ENCODE measurements at places on chromosomes 13 and 19. TPM values are rescaled to one million over a fixed set of nuclear protein-coding genes. Genes with fewer than 3 reads are reported as not detected.

DNA sequence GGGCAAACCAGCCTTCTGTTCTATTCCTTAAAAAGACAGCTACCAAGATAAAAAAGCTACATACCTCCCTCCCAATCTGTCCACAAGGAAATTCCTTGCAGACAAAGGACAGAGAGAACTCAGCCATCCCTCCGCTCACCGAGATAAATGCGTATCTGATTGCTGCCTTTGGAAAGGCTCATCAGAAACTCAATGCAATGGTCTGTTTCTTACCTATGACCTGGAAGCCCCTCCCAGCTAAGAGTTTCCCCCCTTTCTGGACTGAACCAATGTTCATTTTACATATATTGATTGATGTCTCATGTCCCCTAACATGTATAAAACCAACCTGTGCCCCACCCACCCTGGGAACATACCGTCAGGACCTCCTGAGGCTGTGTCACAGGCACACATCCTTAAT, 11.6 kb downstream of the BTBD2 start:
- H3K4me1 ChIP-seq = no peaks in the 10 kb centered on the region
- H3K27ac ChIP-seq = no peak overlapping the region
- no peak overlapping the region for H3K4me3 ChIP-seq
- no peaks in the 10 kb centered on the region for H3K27me3 ChIP-seq

GRCh38 chr13:83414393-83414792, 467.9 kb downstream of the SLITRK1 start:
- H3K36me3 ChIP-seq = no peaks in the 10 kb centered on the region

DNA sequence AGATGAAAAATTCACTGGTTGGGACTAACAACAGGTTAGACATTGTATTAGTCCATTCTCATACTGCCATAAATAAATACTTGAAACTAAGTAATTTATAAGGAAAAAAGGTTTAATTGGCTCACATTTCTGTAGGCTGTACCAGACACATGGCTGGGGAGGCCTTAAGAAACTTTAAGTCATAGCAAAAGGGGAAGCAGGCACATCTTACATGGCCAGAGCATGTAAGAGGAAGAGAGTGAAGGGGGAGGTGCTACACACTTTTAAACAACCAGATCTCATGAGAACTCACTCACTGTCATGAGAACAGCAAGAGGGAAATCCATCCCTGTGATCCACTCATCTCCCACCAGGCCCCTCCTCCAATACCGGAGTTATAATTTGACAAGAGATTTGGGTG, 125.9 kb downstream of the SUCLA2 start:
- H3K27me3 ChIP-seq = no peaks in the 10 kb centered on the region
- no peaks in the 10 kb centered on the region for H3K4me1 ChIP-seq
- H3K27ac ChIP-seq = no peak overlapping the region
- no peak for DNase-seq
- no peak overlapping the region for H3K4me3 ChIP-seq

DNA sequence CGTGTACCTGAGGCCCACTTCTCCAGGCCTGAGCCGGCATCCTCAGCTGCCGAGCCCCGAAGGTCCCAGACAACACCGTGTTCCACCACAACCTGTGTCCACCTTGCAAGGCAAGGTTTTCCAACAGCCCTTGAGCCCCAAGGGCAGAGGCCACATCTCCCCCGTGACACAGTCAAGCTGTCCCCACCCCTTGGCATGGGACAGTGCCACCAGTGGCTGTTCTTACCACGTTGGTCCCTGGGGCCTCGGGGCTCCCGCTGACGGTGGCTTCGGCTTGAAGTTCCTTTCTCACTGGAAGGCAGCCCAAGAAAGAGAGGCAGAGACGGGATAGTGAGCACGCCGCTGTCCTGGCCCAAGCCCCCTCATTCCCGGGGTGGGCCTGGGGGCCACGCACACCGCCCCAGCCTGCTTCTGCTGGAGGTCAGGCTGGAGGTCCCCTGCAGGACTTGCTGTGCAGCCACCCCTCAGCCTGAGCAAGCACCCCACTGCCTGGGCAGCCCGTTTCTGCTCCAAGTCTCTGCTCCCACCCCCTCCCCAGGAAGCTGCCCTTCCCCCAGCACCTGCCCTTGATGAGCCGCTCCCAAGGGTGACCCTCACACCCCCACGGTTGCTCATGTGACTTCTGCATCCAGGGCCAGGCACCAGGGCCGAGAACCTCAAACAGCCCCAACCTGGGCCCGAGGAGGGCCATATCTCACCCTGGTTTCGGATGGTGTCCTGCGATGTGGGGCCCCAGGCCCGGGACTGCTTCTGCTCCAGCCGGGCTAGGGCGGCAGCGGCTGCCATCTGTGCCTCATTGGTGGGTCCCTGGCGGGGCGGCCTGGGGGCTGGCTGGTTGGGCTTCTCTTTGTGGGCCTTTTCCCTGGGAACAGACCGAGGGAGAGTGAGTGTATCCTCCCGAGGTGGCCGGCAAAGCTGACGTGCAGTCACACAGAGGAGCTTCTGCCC, 4.1 kb downstream of the UBXN6 start:
- H3K4me3 ChIP-seq = no peak overlapping the region
- peaks cover 42% of the 10 kb centered on the region for H3K36me3 ChIP-seq
- H3K27ac ChIP-seq = no peak overlapping the region
- H3K4me1 ChIP-seq = peaks cover 18% of the 10 kb centered on the region
- DNase-seq = no peak

DNA sequence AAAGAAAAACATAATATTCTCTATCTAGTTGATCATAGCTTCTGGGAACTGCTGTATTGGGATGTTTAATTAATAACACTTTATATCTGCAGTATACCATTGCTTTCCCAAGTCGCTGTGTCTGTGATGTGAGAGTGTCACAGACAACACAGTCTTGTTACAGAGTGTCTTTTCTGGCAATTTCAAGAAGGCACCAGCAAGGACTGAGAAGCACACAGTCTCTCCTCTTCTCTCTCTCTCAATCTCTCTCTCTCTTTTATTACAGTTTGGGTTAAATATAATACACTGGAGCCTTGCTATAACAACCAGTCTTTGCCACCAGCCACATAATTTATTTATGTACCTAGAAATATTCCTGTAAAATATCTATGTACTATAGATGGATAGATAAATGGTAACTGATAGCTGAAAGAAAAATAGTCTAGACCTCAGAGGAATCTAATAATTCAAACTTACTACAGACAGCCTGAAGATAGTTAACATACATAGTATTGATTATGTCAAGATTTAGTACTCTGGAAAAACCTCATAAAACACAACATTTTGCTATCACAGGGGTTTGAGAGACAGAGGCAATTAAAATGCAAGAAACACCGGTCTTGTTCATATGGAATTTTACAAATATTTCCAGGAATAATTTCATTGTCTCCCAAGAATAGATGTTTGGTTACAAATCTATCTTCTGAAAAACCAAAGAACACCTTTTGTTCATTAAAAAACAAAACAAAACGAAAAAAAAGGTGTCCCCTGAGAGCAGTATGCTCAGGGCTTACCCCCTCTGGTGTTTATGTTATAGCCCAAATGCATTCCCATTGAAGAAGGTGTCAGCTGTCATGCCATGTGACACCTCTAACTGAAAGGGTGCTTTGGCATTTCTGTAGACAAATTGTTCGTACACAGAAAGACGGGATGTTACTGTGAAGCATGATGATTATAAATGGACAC, 507.8 kb downstream of the TBC1D4 start:
- H3K36me3 ChIP-seq = no peaks in the 10 kb centered on the region
- DNase-seq = no peak
- H3K4me3 ChIP-seq = no peak overlapping the region
- no peaks in the 10 kb centered on the region for H3K27me3 ChIP-seq

DNA sequence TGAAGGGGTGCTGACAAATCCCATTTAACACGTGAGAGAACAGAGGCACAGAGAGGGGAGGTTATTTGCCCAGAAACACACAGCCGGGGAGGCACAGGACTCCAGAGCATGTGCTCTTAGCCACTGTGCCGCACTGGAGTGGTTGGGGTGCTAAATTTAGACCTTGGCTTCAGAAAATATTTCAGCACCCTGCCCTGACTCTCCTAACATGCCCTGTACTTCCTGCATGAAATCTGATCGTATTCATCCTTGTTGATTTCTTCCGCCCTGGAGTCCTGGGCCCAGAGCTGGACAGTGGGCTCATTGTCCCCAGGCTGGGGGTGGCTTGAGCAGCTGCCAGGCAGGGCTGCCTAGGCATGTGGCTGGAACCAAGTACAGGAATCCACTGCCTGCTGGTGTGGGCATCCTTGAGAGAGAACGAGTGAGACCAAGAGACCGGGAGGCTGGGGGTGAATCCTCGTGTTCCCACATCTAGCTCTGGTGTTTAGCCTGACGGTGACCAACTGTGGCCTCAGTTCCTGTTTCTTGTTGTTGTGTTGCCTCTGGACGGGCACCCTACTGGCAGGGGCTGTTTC, 5.3 kb downstream of the SLC27A1 start:
- no peak for DNase-seq
- H3K4me1 ChIP-seq = peaks cover 26% of the 10 kb centered on the region
- no peaks in the 10 kb centered on the region for H3K36me3 ChIP-seq
- peak overlapping the region; percentile 38 for H3K27ac ChIP-seq

GRCh38 chr13:38180670-38181069, 169.0 kb upstream of the UFM1 start:
- no peaks in the 10 kb centered on the region for H3K36me3 ChIP-seq
- no peak for DNase-seq
- H3K27me3 ChIP-seq = no peaks in the 10 kb centered on the region
- H3K4me3 ChIP-seq = no peak overlapping the region

DNA sequence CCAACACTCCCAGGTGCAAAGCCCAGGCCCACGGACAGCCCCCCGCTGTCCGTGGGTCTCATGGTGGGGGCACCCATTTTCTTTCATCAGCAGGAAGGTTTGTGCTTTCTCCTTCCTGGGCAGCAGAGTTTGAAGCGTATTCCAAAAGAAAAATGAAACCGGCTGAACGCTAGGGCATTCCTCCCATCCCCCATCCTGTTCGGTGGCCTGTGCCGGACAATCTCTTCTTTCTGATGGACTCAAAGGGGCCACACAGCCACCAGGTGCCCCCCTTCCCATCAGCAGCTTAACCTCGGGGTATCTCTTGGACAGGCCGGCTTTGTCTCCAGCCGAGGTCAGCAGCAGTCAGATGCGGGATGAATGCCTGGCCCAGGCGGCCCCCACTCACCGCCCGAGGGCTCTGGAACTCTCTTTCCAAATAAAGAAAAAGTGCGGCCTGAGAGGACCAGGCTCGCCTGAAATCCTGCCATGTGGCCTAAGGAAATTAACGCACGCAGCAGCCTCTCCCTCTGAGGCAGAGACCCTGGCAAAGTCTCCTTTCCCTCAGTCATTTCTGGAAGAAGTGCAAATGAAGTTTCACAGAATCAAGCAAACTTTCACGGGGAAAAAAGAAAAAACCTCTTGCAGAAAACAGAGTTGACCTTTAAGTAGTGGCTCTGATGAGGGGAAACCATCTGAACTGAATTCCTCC, 67.8 kb downstream of the RASA3 start:
- DNase-seq = no peak
- H3K4me3 ChIP-seq = peak overlapping the region; percentile 70
- H3K27me3 ChIP-seq = no peaks in the 10 kb centered on the region
- peak overlapping the region; percentile 98 for H3K27ac ChIP-seq

- no peak for DNase-seq
- no peak overlapping the region for H3K4me3 ChIP-seq
- H3K4me1 ChIP-seq = no peaks in the 10 kb centered on the region
- no peaks in the 10 kb centered on the region for H3K27me3 ChIP-seq
- no peaks in the 10 kb centered on the region for H3K36me3 ChIP-seq
These were observed 1002.4 kb upstream of the PCDH9 start for GRCh38 chr13:68232351-68233130.

- H3K27ac ChIP-seq = no peak overlapping the region
- DNase-seq = no peak
- H3K4me3 ChIP-seq = no peak overlapping the region
- no peaks in the 10 kb centered on the region for H3K36me3 ChIP-seq
- H3K27me3 ChIP-seq = no peaks in the 10 kb centered on the region
- H3K4me1 ChIP-seq = no peaks in the 10 kb centered on the region
These were observed 170.5 kb downstream of the STK24 start for GRCh38 chr13:98406427-98406826.

DNA sequence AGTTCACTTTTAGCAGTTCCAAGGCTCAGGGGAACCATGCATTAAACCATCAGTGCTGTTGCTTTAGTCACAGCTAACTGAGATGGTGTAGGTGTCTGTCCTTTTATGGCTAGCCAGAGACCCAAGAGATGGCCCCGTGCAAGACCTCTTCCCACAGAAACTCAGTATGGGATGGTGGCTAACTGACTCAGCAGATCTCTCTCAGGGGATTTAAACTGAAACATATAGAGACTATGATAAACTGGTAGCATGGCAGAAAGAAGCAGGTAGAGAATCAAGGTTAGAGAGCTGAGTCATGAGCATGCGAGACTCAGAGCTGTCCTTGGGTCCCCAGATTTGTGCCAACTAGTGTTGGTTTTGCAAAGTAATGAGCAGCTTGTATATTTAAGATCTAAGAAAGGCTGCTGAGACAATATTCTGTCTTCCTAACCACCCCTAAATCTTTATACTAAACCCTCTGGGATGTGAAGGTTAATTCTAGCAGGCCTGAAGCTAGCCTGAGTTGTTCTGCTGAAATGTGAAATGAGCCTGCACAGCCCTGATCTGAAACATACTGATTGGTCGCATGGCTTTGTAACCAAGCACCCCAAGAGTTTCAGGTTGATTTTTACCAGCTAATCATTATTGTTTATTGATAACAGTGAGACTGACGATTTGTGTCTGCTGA, 6.5 kb upstream of the SCEL start:
- H3K27ac ChIP-seq = no peak overlapping the region
- DNase-seq = no peak
- H3K4me3 ChIP-seq = no peak overlapping the region
- H3K36me3 ChIP-seq = no peaks in the 10 kb centered on the region
- H3K4me1 ChIP-seq = no peaks in the 10 kb centered on the region

DNA sequence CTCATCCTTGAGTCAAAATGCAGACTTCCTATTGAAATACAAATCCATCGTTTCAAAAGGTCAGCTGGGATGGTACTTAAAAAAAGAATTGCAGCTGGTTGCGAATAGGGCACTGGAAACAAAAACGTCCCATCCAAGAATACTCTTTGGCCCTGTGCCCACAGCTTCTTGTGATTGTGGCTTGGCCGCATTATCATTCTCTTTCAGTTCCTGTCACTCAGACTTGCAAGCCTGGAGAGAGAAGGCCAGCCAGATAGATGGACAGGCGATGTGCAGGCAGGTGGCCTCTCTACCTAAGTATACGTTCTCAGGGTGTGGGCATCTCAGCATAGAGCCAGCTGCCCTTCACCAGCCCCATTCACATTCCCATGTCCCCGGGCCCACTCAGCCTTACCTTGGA, 208.5 kb upstream of the ZNF536 start:
- no peaks in the 10 kb centered on the region for H3K36me3 ChIP-seq
- no peaks in the 10 kb centered on the region for H3K27me3 ChIP-seq
- DNase-seq = no peak
- no peaks in the 10 kb centered on the region for H3K4me1 ChIP-seq

Gene SIGLEC5
- not detected for total RNA-seq

Gene ITGBL1
- 224 TPM for total RNA-seq

Gene ZNF296
- 1.5 TPM for total RNA-seq

Gene SELENOW
- total RNA-seq = 504 TPM

Gene RB1
- 48.1 TPM for total RNA-seq

Gene FXYD7
- not detected for total RNA-seq

Gene GJB2
- 0.27 TPM for total RNA-seq

Gene INAFM1
- 10.3 TPM for total RNA-seq

Gene STOML3
- total RNA-seq = not detected
